ENCODE measurements at places on chromosomes 2 and 18.

- DNase-seq = no peak
Measured at GRCh38 chr2:240604291-240604938, 17.9 kb downstream of the CAPN10 start.

DNA sequence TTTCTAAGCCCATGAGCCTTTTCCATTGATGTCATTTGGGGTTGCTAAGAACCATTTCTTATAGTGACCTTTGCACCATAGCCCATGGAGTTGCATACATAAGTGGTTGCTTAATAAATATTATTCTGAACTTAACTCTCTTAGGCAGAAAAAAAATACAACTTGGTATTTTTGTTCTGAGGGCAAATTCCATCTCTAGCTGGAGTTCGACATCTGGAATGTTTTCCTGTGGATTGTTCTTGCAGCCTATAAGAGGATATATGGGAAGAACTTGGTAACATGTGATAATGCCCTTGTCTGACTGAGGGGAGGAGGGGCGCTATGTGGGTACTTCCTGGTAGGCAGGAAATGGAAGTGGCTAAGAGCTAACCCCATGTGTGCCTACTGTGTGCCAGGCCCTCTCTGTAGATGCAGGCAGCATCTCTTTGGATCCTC lies 20.7 kb downstream of the IGFBP2 start:
- no peak for DNase-seq

DNA sequence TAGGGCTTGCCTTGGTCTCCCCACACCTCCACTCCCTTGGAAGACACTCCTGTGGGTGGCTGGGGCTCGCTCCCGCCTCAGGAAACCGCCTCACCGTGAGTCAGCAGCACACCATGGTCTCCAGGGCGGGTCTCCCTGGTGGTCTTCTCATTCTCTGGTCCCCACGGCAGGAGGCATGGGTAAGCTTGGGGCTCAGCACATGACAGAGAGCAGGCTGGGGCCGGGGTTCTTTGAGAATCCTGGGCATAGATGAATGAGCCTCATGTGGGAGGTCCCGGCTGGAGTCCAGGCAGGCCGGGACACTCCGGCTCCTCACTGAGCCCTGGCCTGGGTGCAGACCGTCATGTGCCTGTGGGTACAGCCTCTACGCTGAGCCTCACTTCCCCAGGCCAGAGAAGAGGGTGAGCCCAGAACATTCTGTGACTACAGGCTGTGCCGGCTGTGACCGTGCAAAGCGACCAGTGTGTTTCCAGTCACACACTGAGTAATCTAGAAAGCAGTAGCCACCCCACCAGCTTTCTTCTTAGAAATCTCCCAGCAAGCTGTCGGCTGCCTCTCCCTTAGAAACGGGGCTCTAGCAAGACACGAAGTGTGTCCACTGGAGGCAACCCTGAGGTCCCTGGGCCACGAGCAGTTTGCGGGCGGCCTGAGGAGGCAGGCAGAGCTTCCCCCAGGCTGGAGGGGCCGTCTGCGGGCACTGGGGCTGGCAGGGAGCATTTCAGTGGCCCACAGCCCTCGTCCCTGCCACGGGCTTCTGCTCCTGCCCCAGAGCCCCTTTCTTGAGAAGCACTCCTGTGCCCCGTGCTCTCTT lies 93.1 kb downstream of the RHOB start:
- no peak for DNase-seq

- DNase-seq = no peak
Measured at GRCh38 chr2:121626777-121627524, 22.3 kb downstream of the CLASP1 start.

DNA sequence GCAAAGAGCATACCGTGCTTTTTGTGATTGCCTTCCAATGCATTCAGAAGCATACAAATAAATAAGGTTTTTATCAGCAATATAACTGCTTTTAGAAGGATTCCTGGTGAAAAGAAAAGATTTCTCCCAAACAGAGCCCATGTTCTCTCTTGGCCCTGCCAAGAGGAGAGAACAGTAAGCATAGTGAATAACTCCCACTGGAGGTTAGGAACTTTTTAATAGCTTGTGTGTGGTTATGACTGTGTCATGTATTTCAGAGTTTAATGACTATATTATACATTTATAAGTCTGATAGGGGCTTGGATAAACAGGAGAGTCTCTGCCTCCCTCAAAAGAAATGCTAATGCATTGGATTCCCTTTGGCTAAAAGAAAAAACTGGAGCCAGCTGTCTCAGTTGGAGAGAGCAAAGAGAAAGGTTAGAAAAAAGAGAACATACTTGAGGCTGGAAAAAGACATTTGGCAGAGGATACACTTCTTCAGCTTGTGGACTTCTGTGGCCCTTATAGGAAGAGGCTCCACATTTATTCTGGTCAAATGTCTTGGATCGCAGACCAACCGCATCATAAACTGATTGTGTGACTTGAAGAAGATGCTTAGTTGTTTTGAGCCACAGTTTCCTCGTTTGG lies 63.0 kb upstream of the SPRED2 start:
- DNase-seq = no peak

GRCh38 chr2:217248312-217248935 lies 388.6 kb upstream of the TNP1 start:
- DNase-seq = no peak

DNA sequence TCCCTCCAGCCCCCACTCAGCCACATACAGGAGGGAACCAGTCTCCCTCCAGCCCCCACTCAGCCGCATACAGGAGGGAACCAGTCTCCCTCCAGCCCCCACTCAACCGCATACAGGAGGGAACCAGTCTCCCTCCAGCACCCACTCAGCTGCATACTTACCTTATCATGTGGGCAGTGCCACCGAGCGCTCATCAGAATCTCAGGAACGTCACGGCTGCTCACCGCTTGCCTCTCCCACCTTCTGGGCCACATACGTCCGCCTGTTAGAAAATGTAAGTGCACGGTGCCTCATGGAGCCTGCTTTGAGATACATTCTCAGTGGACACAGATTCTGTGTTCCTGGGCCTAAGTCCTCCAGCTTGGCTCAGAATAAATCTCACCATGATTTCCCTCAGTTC lies 124.8 kb downstream of the PXDN start:
- no peak for DNase-seq

GRCh38 chr18:75799449-75800330 lies 372.2 kb upstream of the SMIM21 start:
- DNase-seq = no peak
